Karpas-422 (cell line): ENCODE measurements at places on chromosomes 2 and 18. TPM values are rescaled to one million over a fixed set of nuclear protein-coding genes. Genes with fewer than 3 reads are reported as not detected.

TCF4 gene
- total RNA-seq = 181 and 261 TPM in 2 replicates

UGT1A7 gene
- total RNA-seq = 0.18 TPM in 1 of 2 replicates, not detected in the other

ACVR1 gene
- 0.07 and 0.22 TPM in 2 replicates for total RNA-seq

SULT1C2 gene
- total RNA-seq = not detected in 2 replicates

MC5R gene
- not detected in 2 replicates for total RNA-seq

DDX18 gene
- 44.8 and 88.0 TPM in 2 replicates for total RNA-seq

RAB12 gene
- 11.9 and 17.2 TPM in 2 replicates for total RNA-seq

POTEJ gene
- total RNA-seq = not detected in 2 replicates

ASB18 gene
- total RNA-seq = not detected in 2 replicates

LAMA1 gene
- not detected in 2 replicates for total RNA-seq

DIPK1C gene
- not detected in 2 replicates for total RNA-seq

KYNU gene
- total RNA-seq = 0.75 and 1.8 TPM in 2 replicates

ABCG5 gene
- total RNA-seq = not detected in 2 replicates

GRCh38 chr2:60954139-60954538, 63.4 kb upstream of the PEX13 start:
- no peak for DNase-seq

DNA sequence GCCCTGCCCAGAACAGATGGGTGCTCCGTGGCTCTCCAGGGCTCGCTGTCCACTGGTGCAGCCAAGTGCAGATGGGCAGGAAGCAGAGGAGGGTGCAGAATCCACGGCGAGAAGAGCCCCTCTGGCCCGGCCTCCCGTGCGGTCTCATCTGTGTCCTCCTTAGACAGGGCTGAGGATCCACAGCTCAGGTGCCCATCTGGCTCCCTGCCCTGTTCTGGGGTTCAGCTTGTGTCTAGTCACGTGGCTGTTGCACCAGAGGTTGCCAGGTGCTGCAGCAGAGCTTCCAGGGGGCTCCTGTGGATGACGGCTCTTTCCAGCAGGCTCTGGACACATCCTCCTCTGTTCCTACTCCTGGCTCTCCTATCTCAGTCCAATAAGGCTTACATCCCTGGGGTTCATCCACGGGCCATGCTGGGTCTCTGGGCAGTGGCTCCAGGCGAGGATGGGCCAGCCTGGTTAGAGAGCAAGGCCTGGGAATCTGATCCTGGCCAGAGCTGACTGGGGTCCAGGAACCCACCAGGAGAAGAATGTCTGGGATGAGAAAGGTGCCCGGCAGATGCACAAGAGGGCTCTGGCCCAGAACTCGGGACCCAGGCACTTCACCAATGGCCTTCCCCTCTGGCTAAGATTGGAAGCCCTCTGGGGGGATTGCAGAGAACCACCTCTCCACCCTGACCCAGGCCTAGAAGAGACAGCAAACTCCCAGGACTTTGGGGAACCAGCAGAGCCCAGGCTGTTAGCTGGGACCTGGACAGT, 116.3 kb upstream of the ID2 start:
- DNase-seq = no peak

DNA sequence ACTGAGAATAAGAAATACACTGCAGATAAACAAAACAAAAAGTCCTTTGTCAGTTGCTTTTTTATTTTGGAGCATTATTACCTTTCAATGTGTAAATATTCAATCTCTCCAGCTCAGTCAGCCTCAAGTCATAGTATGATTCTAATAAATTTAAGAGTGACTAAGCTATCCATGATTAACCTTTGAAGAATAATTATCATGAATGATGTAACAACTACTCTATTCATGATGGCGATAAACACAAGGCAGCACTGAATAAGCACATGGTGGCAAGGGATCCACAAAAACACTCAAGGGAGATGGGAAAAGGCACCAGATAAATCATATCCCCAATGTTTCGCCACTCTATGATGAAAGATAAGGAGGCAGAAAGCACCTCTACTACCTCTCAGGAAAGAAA, 67.0 kb downstream of the MAP4K3 start:
- DNase-seq = no peak

DNA sequence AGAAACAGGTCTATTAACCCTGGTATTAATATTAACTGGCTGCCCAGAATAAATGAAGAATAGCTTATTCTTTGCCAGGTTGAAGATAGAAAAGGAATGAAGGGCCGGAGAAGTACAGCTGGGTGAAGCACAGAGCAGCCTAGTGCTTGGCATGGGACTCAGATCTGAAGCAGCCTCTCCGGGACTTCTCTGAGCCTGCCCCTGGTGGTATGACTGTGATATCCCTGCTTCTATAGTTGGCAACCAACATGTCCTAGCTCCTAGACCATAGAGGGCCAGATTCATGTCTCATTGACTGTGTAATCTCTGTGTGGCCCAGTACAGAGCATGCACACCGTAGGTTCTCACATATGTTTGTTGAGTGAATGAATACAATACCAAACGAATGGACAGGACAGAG, 107.8 kb downstream of the MSH2 start:
- DNase-seq = no peak

DNA sequence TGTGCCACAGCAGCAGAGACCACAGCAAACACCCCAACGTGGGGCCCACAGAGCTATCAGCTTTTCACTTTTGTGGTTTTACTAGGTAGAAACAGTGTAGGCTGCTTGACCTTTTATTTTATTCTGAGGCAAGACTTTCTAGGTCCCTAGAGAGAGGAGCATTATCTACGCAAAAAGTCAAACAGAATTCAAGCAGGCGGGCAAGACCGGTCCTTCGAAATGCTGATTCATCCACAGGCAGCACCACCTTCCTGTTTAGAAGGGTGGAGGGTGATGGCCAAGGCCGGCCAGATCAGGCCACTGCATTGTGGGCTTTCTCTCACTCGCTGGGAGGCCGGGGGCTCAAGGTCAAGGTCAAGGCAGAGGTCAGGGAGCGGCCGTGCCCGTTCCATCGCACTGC, 573.0 kb downstream of the GALR1 start:
- DNase-seq = no peak

- DNase-seq = no peak
Measured at GRCh38 chr18:6610466-6610865, 119.0 kb upstream of the ARHGAP28 start.

- DNase-seq = no peak
Measured at GRCh38 chr2:47072018-47072691, 83.0 kb downstream of the STPG4 start.

GRCh38 chr2:217709478-217710210, 293.2 kb downstream of the TNS1 start:
- no peak for DNase-seq

- DNase-seq = no peak
Measured at GRCh38 chr2:37441055-37441454, 96.6 kb downstream of the QPCT start.

DNA sequence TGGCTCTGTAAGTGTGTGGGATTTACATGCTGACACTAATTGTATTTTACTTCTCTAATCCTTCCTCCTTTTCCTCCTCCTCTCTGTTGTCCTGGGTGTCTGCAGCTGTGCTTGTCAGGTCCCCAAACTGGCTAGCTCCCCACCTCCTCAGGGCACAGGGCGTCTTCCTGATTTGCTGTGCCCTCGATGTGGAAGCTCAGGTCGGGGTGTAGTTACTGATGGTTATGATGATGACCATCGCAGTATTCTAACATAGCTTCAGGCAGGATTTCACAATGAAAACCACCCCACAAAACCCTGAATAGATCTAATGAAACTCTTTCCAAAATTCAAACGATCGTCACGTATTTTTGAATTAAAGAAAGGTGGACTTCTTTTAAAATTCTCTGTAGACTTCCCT, 428.4 kb downstream of the TGIF1 start:
- DNase-seq = no peak

DNA sequence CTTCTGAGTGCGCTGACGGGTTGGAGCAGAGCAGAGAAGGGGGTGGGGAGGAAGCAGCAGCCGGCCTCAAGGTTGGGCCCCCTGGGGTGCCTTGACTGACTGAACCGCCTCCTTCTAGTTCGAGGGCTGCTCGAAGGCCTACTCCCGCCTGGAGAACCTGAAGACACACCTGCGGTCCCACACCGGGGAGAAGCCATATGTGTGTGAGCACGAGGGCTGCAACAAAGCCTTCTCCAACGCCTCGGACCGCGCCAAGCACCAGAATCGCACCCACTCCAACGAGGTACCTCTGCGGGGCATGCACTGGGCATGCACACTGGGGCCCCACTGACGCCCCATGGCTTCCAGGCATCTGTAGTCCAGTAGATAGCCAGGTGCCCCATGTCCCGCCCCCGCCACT, 246.9 kb downstream of the GLI2 start:
- DNase-seq = no peak

GRCh38 chr2:144358374-144358964, 161.4 kb downstream of the ZEB2 start:
- DNase-seq = no peak

DNA sequence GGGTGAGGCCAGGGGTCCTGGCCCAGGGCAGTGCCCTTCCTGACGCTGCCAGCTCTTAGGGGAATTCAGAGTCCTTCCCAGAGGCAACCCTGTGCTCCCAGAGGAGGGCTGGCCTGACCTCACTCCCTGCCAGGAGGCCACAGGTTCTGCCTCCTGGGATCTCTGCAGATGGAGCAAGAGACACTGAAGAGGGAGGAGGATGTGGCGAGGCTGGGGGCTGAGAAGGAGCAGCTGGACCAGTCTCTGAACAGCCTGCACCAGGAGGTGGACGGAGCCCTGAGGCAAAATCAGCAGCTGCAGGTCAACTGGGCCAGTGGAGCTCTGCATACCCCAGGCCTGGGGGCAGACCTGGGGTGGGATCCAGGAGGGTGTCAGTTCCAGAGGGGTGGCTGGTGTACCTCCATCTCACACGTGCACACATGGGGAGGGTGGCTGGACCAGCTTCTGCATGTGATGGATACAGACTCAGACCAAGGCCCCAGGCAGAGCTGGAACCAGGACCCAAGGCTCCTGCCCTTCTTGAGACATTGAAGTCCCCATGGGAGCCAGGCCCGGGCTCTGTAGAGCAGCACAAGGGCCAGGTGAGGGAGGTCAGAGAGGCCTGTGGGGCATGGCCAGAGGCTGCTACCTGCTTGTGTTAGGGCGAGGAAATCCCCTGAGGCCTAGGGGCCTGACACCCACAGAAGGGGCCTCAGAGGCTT, 9.7 kb upstream of the SNED1 start:
- DNase-seq = no peak

DNA sequence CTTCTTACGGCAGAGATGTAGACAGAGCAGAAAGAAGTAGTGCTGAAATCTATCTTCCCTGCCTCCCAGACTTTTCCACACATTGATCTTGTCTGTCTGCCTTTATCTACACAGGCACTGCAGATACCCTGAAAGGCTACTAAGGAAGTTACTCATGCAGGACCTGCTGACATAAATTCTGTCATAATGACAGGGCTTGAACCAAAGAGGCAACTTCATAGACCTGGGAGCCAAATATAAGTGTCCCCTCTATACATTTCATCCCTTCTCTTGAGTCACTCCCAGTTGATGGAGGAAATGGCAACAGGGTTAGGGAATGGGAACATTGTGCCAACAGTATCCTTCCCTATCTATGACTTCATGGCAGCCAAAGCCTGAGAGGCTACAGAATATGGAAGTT, 157.5 kb downstream of the TNS1 start:
- no peak for DNase-seq

- DNase-seq = no peak
Measured at GRCh38 chr2:33620-34019, 12.7 kb downstream of the FAM110C start.

DNA sequence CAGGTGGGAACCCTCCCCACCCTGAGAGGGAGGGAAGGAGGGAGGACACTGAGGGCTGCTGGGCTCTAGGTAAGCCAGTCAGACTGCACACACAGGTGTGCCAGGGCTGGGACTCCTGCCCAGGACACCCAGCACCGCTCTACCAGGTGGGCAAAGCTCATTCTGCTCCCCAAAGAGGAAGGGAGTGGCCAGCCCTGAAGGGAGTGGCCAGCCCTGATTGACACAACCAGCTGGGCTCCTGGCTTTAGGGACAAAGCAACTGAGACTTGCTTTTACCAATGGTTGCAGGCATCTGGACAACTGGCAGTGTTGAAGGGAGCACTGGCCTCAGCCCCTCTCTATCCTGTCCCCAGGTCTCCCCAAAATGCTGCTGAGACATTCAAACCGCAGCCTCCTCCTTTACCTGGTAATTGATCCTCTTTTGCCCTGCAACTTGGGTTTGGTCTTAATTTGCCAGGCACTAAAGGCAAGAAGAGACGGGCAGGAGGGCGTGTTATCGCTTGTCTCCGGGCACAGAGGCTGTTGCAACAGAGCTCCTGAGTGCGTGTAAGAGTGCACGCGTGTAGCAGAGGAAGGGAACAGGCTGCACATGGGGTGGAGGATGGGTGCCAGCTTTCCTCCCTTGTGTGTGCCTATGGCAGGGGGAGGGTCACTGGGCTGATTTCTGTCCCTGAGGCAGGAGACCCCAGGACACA, 14.5 kb upstream of the FOSL2 start:
- no peak for DNase-seq

GRCh38 chr2:207066791-207067460, 98.8 kb downstream of the KLF7 start:
- no peak for DNase-seq

DNA sequence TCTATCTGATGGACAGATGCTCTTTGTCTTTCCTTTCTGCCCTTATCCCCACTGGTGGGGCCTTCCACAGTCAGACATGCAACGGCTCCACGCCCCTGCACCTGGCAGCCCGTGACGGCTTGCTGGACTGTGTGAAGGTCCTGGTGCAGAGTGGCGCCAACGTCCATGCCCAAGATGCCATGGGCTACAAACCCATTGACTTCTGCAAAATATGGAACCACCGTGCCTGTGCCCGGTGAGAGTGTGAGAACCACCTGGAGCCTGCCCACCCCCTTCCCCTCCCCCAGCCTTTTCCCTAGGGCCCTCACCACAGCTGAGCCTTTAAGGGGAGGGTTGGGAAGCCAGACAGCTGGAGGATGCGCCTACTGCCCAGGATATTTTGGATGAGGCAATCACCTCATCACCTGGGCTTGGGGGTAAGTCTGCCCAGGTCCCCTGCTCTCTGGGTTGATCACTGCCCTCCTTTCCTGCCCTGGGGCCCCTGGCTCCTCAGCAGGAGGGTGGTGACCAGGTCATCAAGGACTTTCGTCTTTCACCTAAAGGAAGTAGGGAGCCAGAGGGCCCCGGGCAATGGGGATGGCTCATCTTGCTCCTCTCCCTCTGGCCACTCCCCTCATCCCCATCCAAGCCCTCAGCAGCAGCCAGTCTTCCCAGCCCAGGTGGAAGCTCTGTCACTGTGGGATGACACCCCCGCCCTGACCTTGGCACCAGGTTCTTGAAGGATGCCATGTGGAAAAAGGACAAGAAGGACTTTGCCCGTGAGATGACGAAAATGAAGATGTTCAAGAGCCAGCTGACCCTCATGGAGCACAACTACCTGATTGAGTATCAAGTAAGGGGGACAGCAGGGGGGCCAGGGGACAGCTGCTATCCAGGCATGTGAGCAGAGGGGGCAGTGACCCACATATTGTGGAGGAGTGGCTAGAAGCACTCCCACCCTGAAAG, 3.7 kb downstream of the ANKRD53 start:
- DNase-seq = no peak

GRCh38 chr2:88753833-88754584, 62.5 kb downstream of the RPIA start:
- peak; percentile 92 for DNase-seq

- no peak for DNase-seq
Measured at GRCh38 chr2:232315923-232316299, 62.6 kb upstream of the ALPP start.

- no peak for DNase-seq
Measured at GRCh38 chr2:213016984-213017351, 134.4 kb downstream of the IKZF2 start.
